ENCODE measurements at places on chromosomes 13 and 19.

DNA sequence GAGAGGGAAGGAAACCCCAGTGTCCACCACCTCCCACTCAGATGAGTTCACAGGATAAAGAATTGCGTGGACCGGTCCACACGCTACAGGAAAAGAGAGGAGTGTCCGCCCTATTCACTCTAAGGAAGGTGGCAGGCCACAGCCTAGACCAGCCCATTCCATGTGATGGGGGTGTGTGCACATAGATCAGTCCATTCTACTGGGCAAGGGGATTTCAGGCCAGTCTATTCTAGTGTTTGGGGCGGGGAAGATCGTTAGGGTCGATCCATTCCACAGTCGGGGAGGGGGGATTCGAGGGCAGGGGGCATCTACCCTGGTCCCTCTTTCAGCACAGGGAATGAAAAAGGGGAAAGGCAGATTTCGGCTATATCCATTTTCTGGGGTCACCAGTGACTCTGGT, 7.8 kb downstream of the FIZ1 start:
- DNase-seq: no peak

- no peak for DNase-seq
These were observed 25.2 kb downstream of the IPO5 start for GRCh38 chr13:97978651-97979050.

DNA sequence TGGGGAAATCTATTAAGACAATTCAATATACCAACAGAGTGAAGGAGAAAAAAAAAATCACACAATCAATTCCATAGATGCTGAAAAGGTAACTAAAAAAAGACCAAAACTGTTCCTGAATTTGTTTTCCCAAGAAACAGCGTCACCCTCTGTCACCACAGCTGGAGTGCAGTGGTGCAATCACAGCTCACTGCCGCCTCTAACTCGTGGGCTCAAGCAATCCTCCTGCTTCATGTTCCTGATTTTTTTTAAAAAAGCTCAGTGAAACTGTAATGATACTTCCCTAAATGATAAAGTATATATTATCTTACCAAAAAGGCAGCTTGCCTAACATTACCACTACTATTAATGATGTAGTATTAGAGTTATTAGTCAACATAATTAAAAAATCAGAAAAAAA, 19.6 kb upstream of the ZFP14 start:
- DNase-seq: no peak

DNA sequence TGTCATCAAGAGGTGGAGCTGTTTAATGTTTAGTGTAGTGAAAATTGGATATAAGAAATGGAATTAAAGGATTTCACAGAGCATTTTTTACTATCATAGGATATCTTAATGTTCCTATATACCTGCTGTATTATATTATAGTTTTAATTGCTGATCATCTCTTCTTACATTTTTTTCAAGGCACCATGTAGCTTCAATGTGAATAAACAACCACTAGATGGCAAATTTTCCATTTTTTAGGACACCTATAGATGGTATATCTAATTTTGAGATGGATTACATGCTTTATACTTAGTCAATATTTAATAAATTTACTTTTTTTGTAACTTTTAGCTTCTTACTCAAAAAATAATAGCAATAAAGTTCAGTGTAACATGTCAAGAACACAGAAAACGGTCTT, 9.0 kb upstream of the ATXN8OS start:
- DNase-seq: no peak

DNA sequence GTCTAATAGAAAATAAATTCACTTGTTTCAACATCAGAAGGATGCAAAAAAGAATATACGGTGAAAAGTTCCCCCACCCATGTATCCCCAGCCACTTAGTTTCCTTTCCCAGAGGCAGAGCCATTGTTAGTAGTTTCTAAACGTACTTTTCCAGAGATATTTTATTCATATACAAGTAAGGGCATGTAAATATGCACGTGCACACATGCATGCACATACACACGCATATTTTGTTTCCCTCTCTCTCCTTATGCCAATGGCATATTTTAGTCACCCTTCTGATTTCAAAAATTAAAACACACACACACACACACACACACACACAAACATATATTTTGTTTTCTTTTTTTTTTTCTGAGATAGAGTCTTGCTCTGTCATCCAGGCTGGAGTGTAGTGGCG, 147.4 kb downstream of the PDS5B start:
- DNase-seq: no peak

Measured in activated T-helper 9 cell treated with anti-CD3 and anti-CD28 coated beads, Interleukin-2, amount 50 U/mL, for 16 hours (primary cell).